ENCODE measurements at places on chromosomes 12 and 14.

DNA sequence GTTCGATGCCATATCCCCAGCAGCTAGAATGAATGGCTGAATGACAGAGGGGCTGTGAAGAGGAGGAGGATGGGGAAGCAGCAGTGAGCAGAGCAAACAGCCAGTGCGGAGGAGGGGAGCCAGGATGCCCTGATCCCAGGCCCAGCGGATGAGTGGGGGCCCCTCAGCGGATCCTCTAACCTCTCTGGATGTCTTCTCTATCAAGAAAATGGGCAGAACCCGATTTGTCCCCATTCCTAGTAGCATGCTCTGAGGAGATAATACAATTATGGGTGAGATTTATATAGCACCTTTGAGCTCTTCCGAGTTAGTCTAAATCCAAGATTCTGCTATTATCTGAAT, 30.0 kb upstream of the RPLP0 start:
- DNase-seq: no peak

DNA sequence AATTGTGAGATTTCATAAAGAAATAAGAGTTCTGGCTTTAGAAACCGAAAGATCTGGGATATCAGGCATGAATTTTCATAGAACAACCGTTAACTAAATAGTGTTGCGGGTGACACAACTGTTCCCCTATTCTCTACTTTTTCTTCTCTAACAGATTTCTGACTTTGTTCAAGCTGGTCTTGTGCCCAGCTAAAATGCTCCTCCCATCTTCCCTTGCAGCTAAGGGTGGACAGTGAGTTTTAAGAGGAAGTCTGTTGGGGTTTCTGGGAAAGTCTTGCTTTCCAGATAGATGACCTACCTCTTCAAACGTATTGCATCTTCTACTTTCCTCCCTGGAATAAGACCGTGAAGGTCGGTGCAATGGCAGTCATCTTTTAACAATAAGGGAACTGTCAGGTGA, 18.7 kb downstream of the CCDC63 start:
- no peak for DNase-seq

- DNase-seq: no peak
Observed at GRCh38 chr14:74840603-74841030, 35.3 kb downstream of the PROX2 start.

DNA sequence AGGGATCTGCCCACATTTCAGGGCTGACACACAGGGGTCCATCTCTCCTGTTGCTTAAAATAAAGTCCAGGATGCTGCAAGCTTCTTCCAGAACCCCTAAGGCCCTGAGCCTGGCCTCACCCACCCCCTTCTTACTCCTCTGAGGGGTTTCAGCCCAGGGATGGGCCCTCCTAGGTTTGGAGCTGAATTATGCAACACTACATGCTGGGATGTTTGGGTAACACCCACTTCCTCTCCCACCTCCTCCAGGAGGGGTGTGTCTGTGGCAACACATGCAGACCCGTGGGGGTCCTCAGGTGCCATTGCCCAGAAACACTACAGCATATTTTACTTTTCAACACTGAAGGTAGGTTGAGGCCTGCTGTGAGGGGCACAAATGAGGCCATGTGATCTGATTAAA, 5.4 kb downstream of the FBLN5 start:
- DNase-seq: no peak

GRCh38 chr14:92495027-92495426, 18.6 kb upstream of the RIN3 start:
- peak; percentile 67 for DNase-seq

GRCh38 chr14:98173305-98173704, 1098.7 kb downstream of the BCL11B start:
- DNase-seq: no peak

- DNase-seq: no peak
Observed at GRCh38 chr12:77122661-77123060, 57.3 kb upstream of the E2F7 start.

- DNase-seq: no peak
Observed at GRCh38 chr14:75005357-75005756, 2.6 kb downstream of the EIF2B2 start.

- DNase-seq: no peak
Observed at GRCh38 chr12:105431537-105432100, 101.1 kb downstream of the C12orf75 start.

GRCh38 chr12:110860833-110861296, 14.1 kb downstream of the CCDC63 start:
- DNase-seq: no peak

DNA sequence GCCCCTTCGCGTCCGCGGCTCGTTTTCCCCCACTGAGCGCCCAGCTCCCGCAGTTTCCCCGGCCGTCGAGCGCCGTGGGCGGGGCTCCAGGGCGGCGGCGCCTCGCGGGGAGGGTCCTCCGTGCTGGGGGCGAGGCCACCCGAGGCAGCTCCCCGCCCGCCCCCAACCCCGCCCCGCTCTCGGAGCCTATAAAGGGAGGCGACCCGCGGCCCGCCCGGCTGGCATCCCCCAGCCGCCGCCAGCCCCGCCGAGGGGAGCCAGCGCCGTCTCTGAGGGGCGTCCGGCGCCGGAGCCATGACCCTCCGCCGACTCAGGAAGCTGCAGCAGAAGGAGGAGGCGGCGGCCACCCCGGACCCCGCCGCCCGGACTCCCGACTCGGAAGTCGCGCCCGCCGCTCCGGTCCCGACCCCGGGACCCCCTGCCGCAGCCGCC, at the start of gene TAMALIN:
TAMALIN (plus strand) TSS at position 221 of the 432 bp plus-strand sequence; CDS start at position 295, 74 bp downstream.
- no peak for DNase-seq
